ENCODE measurements at places on chromosomes 11 and 22. TPM values are rescaled to one million over a fixed set of nuclear protein-coding genes. Genes with fewer than 3 reads are reported as not detected.

DNA sequence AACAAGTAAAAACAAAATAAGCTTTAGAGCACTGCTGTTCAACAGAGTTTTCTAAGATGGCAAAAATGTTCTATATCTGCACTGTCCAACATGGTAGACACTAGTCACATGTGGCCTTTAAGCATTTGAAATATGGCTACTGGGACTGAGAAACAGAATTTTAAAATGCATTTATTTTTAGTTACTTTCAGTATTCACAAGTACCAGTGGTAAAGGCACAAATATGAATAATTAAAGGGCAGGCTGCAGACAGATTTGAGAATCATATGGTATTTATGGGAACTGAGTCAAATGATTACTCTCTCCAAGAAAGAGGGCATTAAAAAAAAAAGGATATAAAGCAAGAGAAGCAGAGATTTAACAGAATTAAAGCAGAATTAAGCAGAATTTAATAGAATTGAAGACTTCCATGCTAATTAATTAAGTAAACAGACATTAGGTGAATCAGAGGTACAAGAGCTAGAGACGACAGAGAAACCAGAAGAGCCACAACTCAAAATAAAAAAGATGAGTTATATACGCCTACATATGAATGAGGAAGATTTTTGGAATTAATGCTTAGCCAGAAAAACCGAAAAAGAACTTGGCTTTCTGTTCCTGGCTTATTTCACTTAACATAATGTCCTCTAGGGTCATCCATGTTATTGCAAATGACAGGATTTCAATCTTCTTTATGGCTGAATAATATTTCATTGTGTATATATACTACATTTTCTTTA is 160.4 kb downstream of the ATG16L2 start:
- DNase-seq, result no peak

Gene MYRF
- 0.25 TPM for total RNA-seq

GRCh38 chr11:117356126-117356890 is 28.7 kb downstream of the CEP164 start:
- no peak for DNase-seq

Gene ZNRF3
- total RNA-seq, result 2.3 TPM

DNA sequence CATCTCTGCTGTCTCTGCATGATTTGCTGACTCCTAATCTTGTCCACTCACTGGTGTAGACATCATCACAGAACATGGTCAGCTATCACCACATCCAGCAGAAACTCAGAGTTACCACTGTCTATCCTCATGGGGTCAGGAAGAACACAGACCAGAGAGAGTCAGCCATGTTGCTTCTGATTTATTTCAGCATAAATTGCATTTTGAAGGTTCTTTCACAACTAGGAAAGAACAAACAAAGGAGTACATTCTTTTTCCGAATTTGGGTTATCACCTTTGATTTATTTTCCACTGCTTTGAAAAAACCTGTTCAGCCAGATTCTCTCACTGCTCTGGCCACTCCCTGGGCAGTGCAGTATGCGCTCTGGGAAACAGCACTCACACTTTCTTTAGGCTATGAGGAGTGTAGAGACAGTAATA is 172.0 kb upstream of the MTMR2 start:
- no peak for DNase-seq

DNA sequence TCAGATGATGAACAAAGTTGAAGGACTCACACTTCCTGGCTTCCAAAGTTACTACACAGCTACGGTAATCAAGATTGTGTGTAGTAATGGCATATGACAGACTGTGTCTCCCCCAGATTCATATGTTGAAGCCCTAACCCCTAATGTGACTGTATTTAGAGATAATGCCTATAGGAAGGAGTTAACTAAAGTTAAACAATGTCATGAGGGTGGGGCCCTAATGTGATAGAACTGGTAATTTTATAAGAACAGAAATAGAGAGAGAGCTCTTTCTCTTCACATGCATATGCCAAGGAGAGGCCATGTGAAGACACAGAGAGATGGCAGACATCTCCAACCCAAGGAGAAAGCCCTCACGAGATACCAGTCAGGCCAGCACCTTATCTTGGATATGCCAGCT is 8.0 kb downstream of the AAMDC start:
- DNase-seq, result no peak

Gene RASGRP2
- 5.6 TPM for total RNA-seq

- DNase-seq, result no peak
These were observed 8.7 kb downstream of the MMP26 start for GRCh38 chr11:4713241-4713640.

Gene RAG2
- not detected for total RNA-seq

DNA sequence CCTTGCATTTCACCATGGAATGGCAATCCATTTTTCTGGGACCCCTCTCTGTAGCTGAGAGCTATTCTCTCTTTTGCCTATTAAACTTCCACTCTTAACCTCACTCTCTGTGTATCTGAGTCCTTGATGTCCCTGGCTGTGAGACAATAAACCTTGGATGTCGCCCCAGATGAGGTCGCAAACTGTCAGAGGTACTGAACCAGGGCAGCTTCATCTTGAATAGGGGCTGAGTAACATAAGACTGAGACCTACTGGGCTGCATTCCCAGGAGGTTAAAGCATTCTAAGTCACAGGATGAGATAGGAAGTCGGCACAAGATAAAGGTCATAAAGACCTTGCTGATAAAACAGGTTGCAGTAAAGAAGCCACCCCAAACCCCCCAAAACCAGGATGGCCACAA is 68.0 kb downstream of the RSF1 start:
- DNase-seq, result no peak

Gene CATSPERZ
- total RNA-seq, result not detected

GRCh38 chr22:30277547-30278344 is 11.1 kb upstream of the OSM start:
- DNase-seq, result no peak

DNA sequence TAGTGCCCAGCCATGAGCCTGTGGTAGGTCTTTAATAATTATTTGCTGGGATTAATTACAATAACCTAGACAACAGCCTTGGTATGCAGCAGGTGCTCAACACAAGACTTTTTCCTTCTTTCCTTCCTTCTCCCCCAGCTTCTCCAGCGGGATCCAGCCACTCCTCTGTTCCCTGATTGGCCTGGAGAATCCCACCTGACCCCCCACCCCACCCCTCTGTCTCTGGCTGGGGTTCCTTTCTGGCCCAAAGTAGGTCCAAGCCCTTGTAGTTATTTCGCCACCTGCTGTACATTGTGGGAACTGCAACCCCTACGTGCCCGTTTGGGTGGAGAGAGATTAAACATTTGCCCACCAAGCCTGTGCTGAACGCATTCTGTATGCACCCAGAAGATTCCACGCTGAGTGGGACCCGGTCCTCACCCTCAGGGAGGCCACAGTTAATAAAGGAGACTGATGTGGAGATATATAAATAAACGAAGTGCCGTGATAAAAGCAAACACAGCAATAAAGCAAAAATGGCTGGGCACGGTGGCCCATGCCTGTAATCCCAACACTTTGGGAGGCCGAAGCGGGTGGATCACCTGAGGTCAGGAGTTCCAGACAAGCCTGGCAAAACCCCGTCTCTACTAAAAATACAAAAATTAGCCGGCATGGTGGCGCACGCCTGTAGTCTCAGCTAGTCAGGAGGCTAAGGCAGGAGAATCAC is 32.1 kb upstream of the DGKZ start:
- peak; percentile 86 for DNase-seq

- no peak for DNase-seq
These were observed 94.1 kb downstream of the DBX1 start for GRCh38 chr11:20066013-20066782.

Gene LYVE1
- total RNA-seq, result not detected

Gene TNNI2
- total RNA-seq, result not detected

GRCh38 chr11:40219401-40219800 is 1240.1 kb downstream of the LRRC4C start:
- no peak for DNase-seq

Gene PHF21B
- total RNA-seq, result not detected

GRCh38 chr11:119509969-119510401 is 87.0 kb upstream of the THY1 start:
- DNase-seq, result peak; percentile 66

Gene GLB1L2
- total RNA-seq, result 3.9 TPM

GRCh38 chr11:72595292-72595684 is 78.9 kb downstream of the PDE2A start:
- DNase-seq, result no peak

DNA sequence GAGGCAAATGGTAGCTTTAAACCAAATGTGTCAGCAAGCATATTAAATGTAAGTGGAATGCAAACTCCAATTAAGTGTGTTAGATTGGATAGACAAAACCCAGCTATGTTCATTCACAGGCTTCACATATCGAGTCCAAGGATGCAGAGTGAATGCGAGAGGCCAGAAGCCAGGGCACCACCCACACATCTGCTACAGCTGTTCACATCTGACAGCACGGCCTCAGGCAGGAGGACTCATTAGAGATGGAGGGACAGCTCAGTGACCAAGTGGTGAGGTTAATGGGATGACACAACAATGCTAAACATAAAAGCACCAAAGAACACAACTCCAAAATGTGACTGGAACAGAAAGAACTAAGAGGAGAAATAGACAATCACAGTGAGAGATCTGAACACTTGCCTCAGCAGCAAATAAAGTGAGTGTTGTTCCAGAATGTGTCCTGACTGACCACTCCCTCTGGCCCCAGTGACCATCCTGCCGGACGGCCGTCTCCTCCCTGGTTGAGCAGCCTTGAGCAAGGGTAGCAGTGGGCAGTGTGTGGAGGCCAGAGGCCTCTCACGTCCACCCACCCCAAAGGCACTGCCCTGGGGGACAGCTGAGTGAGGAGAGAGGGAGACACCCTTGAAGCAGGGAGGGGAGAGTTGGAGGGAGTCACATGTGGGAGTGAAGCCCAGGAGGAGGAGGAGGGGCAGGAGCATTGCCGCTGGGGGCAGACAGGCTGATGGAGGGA is 23.8 kb downstream of the ALG12 start:
- DNase-seq, result no peak

Gene OR10A2
- not detected for total RNA-seq

- DNase-seq, result peak; percentile 45
These were observed 452 bp downstream of the MACROD1 start for GRCh38 chr11:64165481-64165841.

- no peak for DNase-seq
These were observed 25.8 kb upstream of the SLC22A12 start for GRCh38 chr11:64564947-64565889.

Gene LIF
- 77.3 TPM for total RNA-seq

- peak; percentile 84 for DNase-seq
These were observed 54.7 kb downstream of the FBXO7 start for GRCh38 chr22:32528984-32529982.

Gene RPS6KA4
- 22.0 TPM for total RNA-seq

- no peak for DNase-seq
These were observed 137.6 kb downstream of the MSANTD4 start for GRCh38 chr11:105884436-105884835.

Gene PRSS23
- 0.62 TPM for total RNA-seq

Measured in activated CD4-positive, alpha-beta T cell treated with anti-CD3 and anti-CD28 coated beads for 36 hours (primary cell).